ENCODE measurements at places on chromosomes 16 and 17.

- no peak for DNase-seq
Measured at GRCh38 chr16:47424846-47425245, 36.0 kb downstream of the ITFG1 start.

DNA sequence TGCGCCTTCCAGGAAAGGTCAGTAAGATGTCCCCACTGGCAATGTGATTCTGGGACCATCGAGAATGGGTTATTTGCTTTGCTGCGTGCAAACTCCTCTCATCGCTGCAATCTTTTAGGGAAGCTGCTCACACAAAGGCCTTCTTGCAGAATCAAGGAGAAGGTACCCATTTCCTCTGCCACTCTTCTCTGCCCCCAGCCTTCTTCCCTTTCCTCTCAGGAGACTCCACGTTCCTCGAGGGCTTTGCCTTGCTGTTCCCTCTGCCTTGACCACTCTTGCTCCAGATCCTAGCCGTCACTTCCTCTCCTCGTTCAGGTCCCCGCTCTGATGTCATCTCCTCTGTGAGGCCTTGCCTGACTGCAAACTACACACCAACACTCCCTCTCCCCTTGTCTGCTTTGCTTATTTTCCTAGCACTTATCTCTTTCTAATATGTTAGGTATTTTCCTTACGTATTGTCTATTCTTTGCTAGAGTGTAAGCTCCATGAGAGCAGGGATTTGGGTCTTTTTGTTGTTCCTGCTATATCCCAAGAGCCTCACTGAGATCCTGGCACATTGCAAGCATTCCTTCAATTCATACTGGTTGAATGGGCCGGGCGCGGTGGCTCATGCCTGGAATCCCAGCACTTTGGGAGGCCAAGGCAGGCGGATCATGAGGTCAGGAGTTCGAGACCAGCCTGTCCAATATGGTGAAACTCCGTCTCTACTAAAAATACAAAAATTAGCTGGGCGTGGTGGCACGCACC lies 5.3 kb upstream of the CRK start:
- DNase-seq: no peak

- DNase-seq: no peak
Measured at GRCh38 chr17:55466671-55467070, 44.6 kb downstream of the SMIM36 start.

DNA sequence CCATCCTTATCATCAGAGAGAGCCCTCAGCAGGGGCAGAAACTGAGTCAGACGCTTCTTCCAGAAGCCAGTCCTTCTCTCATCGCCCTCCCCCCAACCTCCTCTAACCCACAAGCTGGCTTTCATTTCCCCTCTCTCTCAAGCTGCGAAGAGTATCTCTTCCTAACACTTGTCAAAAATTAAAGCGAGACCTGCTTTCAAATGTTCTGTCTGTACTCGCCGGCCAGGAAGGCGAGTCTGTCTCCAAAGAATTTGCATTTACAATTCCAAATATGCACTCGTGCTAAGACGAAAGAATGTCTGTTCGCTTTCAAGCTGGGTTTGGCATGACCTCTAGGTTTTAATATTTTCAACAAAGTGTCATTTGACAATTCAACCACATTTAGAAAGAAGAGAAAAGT lies 140.4 kb downstream of the RGS9 start:
- DNase-seq: no peak

DNA sequence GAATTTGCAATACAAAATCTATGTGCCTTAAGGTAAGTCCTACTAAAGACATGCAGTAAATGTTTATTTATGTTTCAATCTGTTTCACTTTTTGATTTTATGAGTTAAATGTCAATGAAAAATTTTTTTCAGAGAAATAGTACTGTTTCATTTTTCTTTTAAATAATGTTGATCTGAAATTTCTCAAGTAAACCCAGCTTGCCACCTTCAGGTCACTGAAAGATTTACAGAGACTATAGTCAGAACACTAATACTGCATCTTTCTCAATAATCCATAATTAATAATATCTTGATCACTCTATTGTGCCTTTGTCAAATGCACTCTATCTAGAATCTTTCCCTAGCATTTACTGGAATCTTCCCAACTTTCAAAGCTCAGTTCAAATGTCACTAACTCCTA lies 6.5 kb upstream of the DHX40 start:
- no peak for DNase-seq

DNA sequence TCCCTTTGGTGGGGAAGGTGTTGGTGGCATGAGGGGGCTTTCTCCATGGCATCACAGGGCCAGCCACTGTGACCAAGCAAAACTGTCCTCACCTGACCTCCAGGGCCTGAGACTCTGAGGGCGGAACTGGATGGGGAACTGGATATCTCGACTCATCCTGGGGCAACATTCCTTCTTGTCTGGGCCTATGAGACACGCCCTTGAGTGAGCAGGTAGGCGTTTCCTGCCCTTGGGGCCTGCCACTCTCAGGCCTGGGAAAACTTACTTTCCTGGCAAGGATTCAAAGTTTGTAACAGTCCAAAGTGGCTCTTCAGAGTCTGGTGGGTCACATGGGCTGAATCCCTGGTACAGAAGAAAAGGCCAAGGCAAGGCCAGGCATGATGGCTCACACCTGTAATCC lies 9.6 kb downstream of the MT1X start:
- DNase-seq: peak; percentile 88

- DNase-seq: no peak
Measured at GRCh38 chr17:80092959-80093358, 8.4 kb upstream of the GAA start.

DNA sequence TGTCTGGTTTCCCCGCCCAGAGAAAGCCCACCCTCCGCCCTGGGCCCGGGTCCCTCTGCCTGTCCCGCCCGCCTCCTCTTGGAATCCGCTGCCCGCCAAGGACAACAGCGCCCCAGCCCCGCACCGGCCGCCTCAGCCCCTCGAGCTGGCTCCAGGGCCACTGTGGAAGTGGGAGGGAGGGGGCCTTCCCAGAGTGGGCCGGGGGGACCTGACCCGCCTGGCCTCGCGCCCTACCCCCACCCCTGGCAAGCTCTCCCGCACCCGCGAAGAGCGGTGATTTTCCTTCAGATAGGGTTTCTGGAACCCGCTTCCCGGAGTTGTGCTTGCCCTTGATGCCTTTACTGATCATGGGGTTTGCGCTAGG lies 2.3 kb upstream of the CBX8 start:
- DNase-seq: no peak

DNA sequence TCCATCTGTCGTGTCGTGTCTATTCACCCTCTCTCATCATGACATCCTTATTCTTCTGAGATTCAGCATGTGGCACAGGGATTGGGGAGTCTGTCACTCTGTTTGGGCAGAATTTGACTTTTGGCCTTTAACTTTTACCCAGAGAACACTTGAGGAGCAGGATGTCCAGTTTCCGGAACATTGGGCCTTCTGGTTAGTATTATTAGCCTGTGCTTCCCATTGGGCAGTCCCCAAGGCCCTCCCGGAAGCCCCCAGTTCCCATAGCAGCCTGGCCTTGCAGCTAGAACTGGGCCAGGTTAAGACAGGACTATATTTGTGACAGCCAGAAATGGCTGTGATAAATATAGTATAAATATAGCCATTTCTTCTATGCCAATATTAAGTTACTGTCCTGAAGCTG lies 9.6 kb downstream of the SCN4A start:
- no peak for DNase-seq

- peak; percentile 37 for DNase-seq
Measured at GRCh38 chr17:9837551-9838471, 12.1 kb downstream of the GLP2R start.

GRCh38 chr17:74123350-74123749 lies 80.1 kb upstream of the RPL38 start:
- no peak for DNase-seq

- DNase-seq: no peak
Measured at GRCh38 chr17:78725448-78726021, 56.5 kb downstream of the CYTH1 start.

DNA sequence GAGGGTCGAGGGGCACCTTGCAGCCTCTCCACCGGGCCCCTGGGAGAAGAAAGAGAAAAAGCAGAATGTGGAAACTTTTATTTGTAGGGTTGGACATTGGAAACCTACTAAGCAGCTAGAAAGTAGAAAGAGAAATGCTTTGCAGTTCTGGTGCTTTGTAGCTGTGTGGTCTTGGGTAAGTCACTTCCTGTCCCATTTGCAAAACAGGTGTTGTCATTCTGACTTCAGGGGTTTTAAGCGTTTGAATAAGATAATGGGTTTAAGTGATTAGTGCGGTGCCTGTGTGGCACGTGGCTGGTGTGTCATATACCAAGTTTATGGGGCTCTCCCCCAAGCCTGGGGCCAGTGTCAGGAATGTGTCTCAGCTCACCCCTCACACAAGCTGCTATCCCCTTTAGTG lies 1.6 kb downstream of the CA4 start:
- DNase-seq: no peak

- no peak for DNase-seq
Measured at GRCh38 chr17:17959520-17960361, 12.5 kb downstream of the TOM1L2 start.

- no peak for DNase-seq
Measured at GRCh38 chr17:50188921-50189549, 12.4 kb downstream of the COL1A1 start.

- no peak for DNase-seq
Measured at GRCh38 chr16:14608111-14608566, 21.9 kb downstream of the PARN start.

GRCh38 chr17:17201907-17202306 lies 4.2 kb downstream of the PLD6 start:
- no peak for DNase-seq
